Hematopoietic multipotent progenitor cell treated with erythropoietin and hydrocortisone succinate and interleukin-3 and kit ligand, for 8 days (in vitro differentiated cells): ENCODE measurements at places on chromosomes 12 and 14.
A peak's percentile ranks its signal among the peaks of the same experiment; 100 is the strongest.

DNA sequence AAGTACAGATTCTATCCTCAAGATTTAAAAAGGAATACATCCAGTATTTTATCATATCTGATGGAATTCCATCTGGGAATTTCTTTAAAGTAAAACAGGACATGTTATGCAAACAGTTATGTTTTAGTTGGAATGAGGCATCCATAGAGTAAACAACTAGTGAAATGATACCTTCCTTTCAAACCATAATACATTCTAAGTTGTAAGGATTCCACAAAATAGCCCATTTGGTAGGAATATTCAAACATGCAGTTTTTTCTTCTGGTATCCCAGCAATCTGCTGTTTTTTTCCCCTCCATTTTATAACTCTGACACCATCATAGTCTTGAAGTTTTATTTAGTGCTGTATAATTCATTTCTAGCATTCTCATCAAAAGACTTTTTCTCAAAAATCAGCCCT, 149.6 kb downstream of the ADAMTS20 start:
- DNase-seq = no peak

DNA sequence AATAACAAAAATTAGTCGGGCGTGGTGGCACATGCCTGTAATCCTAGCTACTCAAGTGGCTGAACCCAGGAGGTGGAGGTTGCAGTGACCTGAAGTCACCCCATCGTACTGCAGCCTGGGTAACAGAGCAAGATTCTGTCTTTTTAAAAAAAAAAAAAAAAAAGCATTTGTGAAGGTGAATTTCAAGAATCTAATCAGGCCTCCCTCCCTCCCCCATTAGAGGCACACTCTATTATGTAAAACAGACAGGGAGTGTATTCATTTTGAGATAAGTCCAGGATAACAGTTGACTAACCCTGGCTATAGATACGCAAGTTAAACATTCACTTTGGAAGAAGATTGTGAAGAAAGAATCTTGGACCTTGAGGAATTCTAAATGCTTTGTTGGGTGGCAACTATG, 2.9 kb downstream of the RESF1 start:
- DNase-seq = peak; percentile 41

GRCh38 chr12:53180931-53181645, 363 bp upstream of the CSAD start:
- DNase-seq = peak; percentile 71

GRCh38 chr12:56143870-56144269, 8.5 kb upstream of the MYL6B start:
- no peak for DNase-seq

- DNase-seq = no peak
Measured at GRCh38 chr12:101221301-101221700, 11.3 kb upstream of the SLC5A8 start.

GRCh38 chr12:92141591-92142121, 4.0 kb downstream of the BTG1 start:
- no peak for DNase-seq

- DNase-seq = no peak
Measured at GRCh38 chr14:59004012-59004411, 184.5 kb upstream of the DAAM1 start.

GRCh38 chr12:87217491-87217890, 811.7 kb downstream of the C12orf50 start:
- DNase-seq = no peak

- no peak for DNase-seq
Measured at GRCh38 chr14:62269204-62269603, 507.0 kb downstream of the SNAPC1 start.

- no peak for DNase-seq
Measured at GRCh38 chr14:61567838-61568571, 127.3 kb upstream of the HIF1A start.

GRCh38 chr14:50726372-50727107, 58.4 kb upstream of the SAV1 start:
- no peak for DNase-seq

- no peak for DNase-seq
Measured at GRCh38 chr12:88516811-88517210, 63.5 kb downstream of the KITLG start.

DNA sequence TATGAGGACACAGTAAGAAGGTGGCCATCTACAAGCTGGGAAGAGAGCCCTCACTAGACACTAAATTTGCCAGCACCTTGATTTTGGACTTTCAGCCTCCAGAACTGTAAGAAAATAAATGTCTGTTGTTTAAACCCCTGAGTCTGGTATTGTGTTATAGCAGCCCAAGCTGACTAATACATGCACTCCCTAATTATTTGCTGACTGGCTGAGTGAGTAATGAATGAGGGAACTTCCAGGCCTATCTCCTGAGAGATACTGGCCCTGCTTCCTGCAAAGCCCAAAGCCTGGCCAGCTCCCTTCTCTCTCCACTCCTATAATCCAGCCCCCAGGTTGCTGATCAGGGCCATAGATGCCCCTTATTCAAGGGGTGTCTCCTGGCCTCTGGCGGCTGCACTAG, 120.0 kb upstream of the NOS1 start:
- DNase-seq = no peak

DNA sequence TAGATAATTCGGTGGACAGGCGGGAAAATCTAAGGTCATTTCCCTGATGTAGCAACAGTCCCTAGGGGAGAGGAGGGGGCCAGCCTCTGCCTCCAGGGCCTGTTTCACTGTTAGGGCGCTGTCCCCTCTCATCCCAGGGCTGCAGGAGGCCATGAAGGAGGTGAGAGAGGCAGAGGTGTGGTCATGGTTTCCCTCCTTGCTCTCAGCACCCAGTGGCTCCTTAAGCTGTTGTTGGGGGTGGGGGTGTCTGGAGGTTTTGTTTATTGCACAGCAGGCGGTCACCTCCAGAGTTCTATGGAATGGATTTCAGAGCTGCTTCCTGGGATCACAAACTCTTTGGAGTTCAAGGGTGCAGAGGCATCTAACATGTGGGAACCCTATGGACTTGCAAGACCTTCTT, 212.5 kb upstream of the RTL1 start:
- no peak for DNase-seq

DNA sequence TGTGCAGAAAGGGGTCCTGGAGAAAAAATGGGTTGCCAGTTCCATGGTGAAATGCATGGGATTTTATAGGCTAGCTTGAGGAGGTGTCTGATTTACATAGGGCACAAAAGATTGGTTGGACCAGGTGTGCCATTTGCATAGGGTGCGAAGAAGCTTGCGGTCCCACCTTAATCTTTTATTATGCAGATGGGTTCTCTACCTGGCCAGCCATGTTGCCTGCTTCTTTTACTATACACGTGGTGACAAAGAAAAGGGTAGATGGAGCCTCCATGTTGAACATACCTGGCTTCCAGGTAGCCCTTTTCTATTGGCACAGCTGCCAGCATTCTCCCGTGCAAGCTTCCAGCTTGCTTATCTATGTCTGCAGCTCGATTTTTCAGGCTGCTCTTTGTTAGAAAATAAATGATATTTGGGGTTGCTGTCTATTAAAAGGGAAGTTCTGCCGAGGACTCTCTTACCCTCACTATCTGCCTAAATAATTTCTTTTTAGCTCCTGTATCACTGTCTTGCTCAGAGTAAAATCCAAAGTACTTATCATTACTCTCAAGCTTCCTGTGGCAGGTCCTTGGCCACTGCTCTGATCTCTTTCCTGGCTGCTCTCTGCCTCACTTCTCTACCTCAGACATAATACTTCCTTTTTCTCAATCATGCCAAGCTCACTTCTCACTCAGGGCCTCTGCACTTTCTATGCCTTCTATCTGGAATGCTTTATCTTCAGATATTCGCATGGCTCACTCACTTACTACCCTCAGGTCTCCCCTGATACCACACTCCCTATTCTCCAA, 216.0 kb upstream of the DAAM1 start:
- DNase-seq = no peak

DNA sequence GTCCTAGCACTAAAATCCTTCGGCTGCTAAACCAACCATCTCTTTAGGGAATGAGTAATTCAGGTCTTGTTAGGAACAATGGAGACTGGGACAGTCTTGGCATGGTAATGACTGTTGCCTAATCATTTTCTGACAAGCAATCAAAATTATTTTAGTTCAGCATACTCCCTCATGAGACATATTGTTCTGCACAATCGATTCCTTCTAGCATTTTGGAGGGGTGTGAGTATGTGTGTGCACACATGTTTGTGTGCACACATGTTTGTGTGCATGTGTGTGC, 2.1 kb upstream of the KRT1 start:
- no peak for DNase-seq

- no peak for DNase-seq
Measured at GRCh38 chr12:72075891-72076557, 137.4 kb downstream of the TPH2 start.

DNA sequence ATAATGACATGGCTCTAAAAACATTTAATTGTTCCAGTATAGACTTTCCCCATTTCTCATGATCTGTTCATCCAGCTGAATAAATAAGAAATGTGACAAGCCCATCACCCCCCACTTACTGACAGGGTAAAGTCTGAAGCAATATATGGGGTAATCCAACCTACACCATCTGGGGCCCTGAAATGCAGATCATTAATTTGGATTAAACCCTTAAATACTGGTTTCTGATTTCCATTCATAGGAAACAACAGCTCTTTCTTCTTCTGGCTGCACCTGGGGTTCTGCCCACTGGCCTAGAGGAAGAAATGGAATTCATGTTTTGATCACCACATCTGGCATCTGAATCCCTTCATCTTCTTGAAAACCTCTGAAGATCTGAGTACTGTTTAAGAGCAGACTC, 39.3 kb upstream of the ACSM4 start:
- DNase-seq = no peak

DNA sequence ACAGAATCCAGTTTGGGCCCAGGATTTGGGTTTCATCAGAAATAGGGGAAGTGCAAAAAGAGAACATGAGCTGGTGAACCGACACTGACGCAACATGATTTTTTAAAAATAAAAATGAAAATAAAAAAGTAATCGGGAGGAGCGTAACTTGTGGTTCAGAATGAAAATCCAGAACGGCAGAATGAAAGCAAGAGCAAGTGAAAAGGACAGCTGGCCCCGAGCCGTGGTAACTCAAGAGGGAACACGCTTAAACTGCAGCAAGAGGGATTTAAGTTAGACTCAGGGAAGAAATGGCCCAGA, 1.6 kb downstream of the SLC6A12 start:
- no peak for DNase-seq

DNA sequence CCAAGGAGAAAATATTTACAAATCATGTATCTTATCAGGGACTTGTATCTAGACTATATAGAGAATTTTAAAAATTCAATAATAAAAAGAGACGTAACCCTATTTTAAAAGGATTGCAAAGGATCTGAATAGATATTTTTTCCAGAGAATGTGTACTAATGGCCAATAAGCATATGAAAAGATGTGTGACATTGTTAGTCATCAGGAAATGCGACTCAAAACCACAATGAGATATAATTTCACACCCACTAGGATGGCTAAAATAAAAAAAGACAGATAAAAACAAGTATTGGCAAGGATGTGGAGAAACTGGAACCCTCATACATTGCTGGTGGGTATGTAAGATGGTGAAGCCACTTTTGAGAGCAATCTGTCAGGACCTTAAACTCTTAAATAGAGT, 141.9 kb upstream of the BMP4 start:
- DNase-seq = no peak

- DNase-seq = no peak
Measured at GRCh38 chr12:62584619-62585018, 118.0 kb downstream of the MON2 start.

GRCh38 chr12:80598004-80598606, 109.3 kb upstream of the MYF6 start:
- DNase-seq = peak; percentile 6

DNA sequence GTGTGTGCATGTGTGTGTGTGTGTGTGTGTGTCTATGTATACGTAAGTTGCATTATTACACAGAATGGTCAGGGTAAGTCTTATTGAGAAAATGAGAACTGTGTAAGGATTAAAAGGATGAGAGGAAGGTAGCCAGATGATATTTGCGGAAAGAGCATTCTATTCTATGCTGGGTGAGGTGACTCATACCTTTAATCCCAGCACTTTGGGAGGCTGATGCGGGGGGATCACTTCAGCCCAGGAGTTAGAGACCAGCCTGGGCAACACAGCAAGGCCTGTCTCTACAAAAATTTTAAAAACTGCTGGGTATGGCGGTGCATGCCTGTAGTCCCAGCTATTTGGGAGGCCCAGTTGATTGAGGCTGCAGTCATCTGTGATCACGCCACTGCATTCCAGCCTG, 103.7 kb downstream of the SLC38A1 start:
- no peak for DNase-seq

GRCh38 chr14:102930138-102930752, 7.8 kb downstream of the AMN start:
- no peak for DNase-seq

DNA sequence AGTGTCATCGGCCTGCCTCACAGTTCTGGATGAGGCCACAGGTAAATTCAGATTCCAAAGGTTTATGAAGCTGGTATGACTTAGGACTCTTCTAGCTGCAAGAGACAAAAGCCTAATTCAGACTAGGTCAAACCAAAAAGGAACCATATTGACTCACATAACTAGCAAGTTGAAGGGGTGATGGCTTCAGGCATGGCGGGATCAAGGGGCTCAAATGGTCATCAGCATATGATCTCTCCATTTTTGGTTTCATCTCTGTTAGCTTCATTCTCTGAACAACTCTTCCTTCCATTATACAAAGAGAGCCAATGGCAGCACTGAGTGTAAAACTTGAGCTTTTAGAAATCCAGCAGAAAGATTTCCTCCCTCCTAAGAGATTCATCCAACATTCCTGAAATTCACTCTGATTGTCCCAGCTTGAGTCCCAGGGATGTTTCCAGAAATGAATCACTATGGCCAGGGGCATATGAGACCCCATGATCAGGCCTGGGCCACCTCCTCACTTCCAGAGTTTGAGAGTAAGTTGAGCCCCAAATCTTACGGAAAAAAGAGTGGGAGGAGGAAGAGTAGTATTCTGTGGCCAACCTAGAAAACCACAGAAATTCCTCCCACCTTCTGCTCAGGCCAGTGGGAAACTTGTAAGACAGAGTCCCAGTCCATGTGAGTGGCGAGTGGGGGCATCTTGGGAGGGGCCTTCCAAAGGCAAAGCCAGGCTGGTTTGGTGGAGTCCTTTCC, 2.0 kb upstream of the MAP1LC3B2 start:
- no peak for DNase-seq

GRCh38 chr12:94336211-94336925, 123.3 kb downstream of the CEP83 start:
- DNase-seq = peak; percentile 29

GRCh38 chr12:52228366-52228765, 4.7 kb upstream of the KRT7 start:
- DNase-seq = no peak

DNA sequence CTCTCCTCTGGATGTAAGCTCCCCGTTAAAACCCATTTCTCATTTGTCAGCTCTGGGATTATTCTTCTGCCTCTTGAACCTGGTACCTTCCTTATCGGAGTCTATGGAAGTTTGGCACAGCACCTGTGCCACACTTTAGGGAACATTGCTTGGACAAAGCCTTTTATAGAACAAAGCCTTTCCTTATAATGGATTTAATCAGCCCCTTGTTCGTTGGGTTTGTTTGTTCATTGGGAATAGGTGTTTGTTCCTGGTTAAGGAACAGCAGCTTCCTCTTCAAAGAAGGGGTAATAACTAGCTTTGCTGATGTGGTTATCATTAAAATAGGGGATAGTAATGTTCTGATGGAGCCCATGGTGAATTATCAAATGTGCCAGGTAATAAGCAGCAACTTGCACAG, 70.4 kb downstream of the NRXN3 start:
- DNase-seq = no peak

- no peak for DNase-seq
Measured at GRCh38 chr12:45553204-45553603, 176.3 kb upstream of the ARID2 start.
